ENCODE measurements at places on chromosomes 2 and 18.

DNA sequence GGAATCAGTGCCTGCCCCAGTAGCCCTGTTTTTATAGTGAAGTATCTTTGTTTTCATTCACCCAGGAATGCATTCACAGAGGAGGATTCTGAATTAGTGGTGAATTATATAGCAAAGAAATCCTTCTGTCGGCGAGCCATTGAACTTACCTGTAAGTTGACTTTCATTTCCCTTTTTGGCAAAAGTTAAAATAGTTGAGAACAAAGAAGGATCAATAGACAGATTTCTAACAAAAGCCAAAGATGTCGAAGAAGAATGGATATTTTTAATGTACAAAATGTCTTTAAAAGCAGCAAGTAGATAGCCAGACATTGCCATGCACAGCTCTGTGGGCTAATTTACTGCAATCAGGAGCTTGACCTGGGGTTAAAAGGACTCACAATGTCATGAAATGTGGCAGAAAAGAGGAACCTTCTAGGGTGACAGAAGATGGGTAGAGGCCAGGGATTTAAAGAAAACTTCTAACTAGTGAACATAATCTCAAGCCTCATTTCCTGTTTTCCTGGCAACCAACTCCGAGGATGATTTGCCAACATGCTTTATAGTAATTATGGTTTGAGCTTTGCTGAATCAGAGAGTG is 53.8 kb upstream of the TMEM87B start:
- DNase-seq: no peak

- peak; percentile 9 for DNase-seq
These were observed 82.2 kb downstream of the CHRNA1 start for GRCh38 chr2:174682007-174682577.

DNA sequence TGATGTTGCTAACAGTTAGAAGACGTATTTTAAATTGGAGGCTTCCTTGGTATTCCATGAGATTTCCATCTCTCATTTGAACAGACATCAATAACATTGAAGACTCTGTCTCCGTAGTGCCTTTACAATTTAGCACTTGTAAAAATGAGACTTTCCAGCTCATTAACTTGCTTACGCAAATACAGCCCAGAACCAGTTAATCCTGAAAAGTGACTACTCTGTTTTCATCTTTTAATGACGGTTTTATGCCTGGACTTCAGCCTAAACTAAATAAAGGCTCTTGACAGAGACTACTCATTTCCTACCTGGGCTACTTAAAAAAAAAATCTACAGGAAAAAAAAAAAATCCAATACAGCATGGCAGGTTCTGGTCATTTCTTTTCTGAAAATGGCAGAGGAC is 148.6 kb downstream of the LRATD1 start:
- no peak for DNase-seq

- DNase-seq: no peak
These were observed 28.1 kb downstream of the ARHGAP25 start for GRCh38 chr2:68762665-68763064.

GRCh38 chr2:18611184-18611583 is 21.8 kb upstream of the NT5C1B start:
- no peak for DNase-seq

DNA sequence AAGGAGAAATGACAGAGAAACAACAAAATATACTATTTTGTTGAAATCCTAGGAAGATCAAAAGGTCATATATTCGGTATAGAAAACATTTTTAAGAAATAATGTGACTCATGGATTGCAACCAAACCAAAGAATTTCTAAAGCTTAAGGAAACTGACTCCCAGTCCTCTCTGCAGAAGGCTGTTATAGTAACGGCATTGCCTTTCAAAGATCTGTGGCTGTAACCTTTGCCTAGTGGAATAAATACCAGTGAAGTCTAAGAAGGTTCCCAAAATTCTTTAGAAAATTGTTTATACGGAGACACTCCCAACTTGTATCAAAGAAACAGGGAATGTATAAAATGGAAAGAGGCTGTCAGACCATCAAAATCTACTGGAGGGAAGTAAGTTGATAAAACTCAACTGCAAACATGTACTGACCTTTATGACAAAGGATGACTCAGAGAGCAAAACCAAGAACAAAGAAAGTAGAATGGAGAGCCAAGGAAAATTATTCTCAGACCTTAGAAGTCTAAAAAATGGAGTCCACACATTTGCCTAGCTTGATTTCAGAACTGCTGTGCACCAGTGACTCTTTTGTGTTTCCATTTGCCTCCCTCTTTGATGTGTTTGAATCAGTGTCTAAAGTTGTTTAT is 48.6 kb upstream of the FSIP2 start:
- no peak for DNase-seq

- no peak for DNase-seq
These were observed 74.1 kb downstream of the RND3 start for GRCh38 chr2:150413366-150413765.

DNA sequence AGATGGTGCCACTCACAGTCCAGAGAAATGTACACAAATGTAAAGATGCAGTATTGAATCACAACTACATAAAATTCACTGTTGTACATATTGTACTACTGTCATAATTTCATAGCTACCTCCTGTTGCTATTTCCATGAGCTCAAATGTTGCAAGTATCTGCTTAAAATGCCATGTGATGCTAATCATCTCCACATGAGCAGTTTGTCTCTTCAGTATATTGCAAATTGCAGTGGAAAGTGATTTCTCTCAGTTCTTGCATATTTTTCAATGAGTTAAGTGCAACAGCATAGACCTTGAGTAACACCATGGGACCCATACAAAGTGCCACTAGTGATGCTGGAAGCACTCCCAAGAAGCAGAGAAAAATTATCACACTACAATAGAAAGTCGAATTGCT is 51.9 kb downstream of the MAIP1 start:
- no peak for DNase-seq

GRCh38 chr18:7147399-7147798 is 29.8 kb upstream of the LAMA1 start:
- no peak for DNase-seq

GRCh38 chr2:240323601-240324291 is 111.7 kb upstream of the GPC1 start:
- no peak for DNase-seq

DNA sequence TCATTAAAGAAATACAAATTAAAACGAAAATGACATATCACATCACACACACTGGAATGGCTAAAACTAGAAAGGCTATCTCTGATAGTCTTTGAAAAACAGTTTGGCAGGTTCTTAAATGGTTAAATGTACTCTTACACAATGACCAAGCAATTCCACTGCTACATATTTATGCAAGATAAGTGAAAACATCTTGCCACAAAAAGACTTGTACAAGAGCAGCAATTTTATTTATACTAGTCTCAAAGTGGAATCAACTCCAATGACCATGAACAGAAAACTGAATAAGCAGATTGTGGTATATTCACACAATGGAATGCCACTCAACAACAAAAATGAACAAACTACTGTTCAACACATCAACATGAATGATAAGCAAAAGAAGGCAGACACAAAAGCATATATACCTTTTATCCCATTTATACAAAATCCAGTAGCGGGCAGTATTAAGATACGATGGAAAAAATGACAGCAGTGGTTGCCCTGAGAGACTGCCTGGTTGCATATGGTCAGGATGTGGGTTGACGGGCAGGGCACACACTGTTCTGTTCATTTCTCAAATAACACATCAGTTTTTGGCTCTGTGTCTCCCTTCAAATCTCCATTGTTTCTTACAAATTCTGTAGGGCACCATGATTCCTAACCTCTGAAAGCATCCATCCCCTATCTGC is 25.4 kb downstream of the SP100 start:
- no peak for DNase-seq

- DNase-seq: peak; percentile 36
These were observed 16.4 kb upstream of the FBLN7 start for GRCh38 chr2:112121682-112122254.

GRCh38 chr2:73822276-73822675 is 6.5 kb upstream of the STAMBP start:
- DNase-seq: no peak

- DNase-seq: peak; percentile 84
These were observed at the start of gene TTLL4 for GRCh38 chr2:218710687-218711549. TSS of gene TTLL4 (plus strand) at chr2:218710835. CDS start at chr2:218737677, 26,842 bp downstream.

DNA sequence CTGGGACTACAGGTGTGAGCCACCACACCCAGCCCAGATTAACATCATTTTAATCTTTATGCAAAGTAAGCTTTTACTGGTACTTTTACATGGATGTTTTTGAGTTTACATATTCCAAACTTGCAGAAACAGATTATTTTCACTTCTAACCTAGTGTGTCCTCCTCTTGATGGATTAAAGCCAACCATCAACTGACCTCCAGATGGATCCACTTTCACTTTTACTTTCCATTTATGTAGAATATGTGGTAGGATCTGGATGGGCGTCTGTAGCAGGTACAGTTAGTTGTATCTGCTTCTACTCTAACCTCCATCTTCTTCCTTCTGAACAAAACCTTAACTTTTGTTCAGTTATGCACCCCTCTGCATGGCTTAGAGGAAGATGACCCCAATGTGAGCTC is 264.1 kb downstream of the CDH20 start:
- DNase-seq: no peak

- no peak for DNase-seq
These were observed 6.4 kb downstream of the MTCL1 start for GRCh38 chr18:8711736-8712135.

GRCh38 chr2:30686000-30686399 is 121.2 kb downstream of the CAPN13 start:
- no peak for DNase-seq

All from HS-5 (cell line).